ENCODE measurements at places on chromosomes 6 and 20. TPM values are rescaled to one million over a fixed set of nuclear protein-coding genes. Genes with fewer than 3 reads are reported as not detected.

DNA sequence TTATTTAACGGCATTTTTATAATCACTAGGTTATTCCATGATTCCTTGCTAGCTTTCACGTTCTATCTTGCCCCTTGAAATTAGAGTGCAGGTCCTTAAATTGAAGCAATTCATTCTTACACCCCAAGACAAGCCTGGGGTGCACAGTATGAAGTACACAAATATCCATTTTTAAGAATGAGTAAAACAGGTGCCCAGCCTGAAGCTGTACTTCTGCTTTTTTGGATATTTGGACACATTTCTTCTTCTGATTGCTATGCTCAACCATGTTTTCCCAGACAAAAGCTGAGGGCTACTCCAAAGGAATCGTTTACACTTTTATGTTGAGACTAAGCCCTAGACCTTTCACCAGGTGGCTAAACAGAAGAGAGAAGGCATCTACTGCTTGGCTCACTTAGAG, 7.9 kb upstream of the TAGAP start:
- H3K27me3 ChIP-seq: peaks cover 80% of the 10 kb centered on the region
- H3K36me3 ChIP-seq: no peaks in the 10 kb centered on the region
- no peak overlapping the region for H3K27ac ChIP-seq
- DNase-seq: no peak
- H3K4me3 ChIP-seq: no peak overlapping the region

- no peak overlapping the region for H3K4me3 ChIP-seq
- H3K4me1 ChIP-seq: no peaks in the 10 kb centered on the region
- H3K27me3 ChIP-seq: peaks cover 96% of the 10 kb centered on the region
- peak; percentile 81 for DNase-seq
These were observed 154.0 kb downstream of the TRIM27 start for GRCh38 chr6:28769626-28770402.

- peaks cover 9% of the 10 kb centered on the region for H3K4me1 ChIP-seq
- DNase-seq: no peak
- no peaks in the 10 kb centered on the region for H3K36me3 ChIP-seq
- H3K4me3 ChIP-seq: no peak overlapping the region
These were observed 19.5 kb downstream of the NHLRC1 start for GRCh38 chr6:18102783-18103509.

DNA sequence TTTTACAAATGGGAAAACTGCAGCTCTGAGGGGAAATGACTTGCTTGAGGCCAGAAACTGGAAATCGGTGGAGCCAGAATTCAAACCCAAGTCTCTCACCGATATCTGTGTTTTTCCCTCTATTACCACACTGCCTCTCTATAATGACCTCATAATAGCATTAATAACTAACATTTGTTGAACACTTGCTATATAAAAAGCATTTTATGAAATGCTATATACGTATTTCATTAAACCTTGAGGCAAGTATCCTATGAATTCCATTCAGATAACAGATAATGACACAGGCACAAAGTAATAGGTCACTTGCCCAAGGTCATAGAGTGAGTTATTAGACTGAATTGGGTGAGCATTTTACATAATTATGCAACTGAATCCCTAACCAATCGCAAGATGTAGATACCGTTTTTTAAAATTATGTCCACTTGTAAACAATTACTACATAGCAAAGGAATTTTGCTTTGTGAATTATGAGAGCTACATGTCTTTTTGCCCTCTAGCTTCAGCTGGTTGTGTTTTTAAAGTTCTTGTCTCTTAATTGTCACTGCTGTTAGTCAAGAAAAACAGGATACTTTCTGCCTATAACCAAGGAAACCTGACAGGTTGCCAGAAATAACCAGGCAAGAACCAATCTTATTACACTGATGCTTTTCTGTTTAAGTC, 4.7 kb downstream of the DSN1 start:
- peak; percentile 67 for DNase-seq
- H3K4me3 ChIP-seq: peak overlapping the region; percentile 8
- peak overlapping the region; percentile 36 for H3K27ac ChIP-seq
- H3K27me3 ChIP-seq: no peaks in the 10 kb centered on the region

DNA sequence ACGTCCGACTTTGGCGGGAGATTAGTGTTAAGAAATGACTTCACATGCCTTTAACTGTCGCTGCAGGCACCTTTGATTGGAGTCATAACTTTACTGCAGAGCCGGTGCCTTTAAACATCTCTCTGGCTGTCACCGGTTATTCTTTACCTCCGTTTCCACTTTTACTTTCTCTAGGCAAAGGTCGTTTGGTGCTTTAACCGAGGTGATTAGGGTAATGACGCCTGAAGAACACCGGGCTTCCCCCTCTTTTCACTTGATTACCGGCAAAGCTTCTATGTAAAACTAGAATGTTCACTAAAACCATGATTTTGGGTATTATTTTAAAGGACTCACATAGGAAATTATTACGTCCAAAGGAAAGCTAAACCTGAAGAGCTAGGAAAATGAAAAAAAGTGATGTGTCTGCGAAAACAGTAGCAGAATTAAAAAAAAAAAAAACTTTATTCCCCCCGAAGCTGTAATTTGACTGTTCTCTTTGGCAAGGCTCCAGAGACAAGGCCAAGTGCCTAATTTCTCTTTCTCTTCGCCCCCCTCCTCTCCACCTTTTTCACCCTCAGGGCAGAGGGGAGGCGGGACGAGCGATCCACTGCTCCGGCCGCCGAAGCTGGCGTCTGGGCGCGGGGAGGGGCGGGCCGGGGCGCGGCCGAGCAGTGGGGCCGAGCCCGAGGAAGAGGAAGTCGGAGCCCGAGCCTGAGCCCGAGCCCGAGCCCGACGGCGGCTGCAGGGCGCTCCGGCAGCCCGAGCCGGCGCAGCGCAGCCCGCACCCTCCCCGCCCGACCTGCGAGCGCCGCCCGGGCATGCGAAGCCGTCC, at the start of gene PLEKHG1:
PLEKHG1 (plus strand) TSS at position 687 of the 811 bp plus-strand sequence. CDS start 133,797 bp downstream, outside the sequence.
- no peaks in the 10 kb centered on the region for H3K4me1 ChIP-seq
- no peak within 1 kb of the TSS for H3K27ac ChIP-seq

DNA sequence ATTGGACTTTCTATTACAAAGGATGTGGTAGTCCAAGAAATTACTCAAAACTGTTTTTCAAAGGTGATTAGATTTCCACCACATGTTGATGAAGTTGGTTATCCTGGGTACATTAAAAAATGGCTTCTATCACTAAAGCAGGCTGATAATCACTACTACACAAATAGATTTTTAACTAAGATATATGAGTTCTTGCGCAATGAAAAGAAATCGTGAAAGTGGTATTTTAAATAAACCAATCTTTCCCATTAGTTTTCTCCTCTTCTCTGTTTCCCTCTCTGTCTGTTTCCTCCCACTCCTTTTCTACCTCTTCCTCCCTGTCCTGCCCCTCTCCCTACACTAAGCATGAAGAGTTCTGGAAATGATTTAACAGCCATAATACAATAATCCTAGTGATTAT, 487.9 kb upstream of the CITED2 start:
- no peak for DNase-seq
- H3K27me3 ChIP-seq: no peaks in the 10 kb centered on the region
- no peaks in the 10 kb centered on the region for H3K36me3 ChIP-seq
- no peak overlapping the region for H3K27ac ChIP-seq

- H3K27ac ChIP-seq: no peak overlapping the region
- peak; percentile 32 for DNase-seq
- H3K4me3 ChIP-seq: no peak overlapping the region
- no peaks in the 10 kb centered on the region for H3K36me3 ChIP-seq
- H3K4me1 ChIP-seq: peaks cover 6% of the 10 kb centered on the region
These were observed 2.4 kb downstream of the MYBL2 start for GRCh38 chr20:43669332-43669731.

DNA sequence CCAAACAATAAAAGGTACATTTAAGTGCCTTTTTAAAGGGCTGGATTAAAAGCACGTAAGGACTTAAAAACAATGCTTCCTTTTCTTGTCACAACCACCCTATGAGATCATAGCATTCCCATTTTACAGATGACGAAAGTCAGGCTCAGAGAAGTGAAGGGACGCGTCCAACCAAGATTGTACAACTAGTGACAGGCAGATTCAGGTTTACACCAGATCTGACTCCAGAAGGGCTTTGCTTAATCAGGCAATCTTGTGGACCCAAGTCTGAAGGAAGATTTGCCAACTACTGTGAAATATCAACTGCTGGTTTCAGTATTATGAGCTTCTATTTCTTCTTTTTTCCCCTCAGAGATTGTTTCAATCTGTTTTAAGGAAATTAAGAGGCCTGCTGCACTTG, 877 bp downstream of the ENPP4 start:
- no peaks in the 10 kb centered on the region for H3K36me3 ChIP-seq
- peak; percentile 3 for DNase-seq
- H3K4me1 ChIP-seq: no peaks in the 10 kb centered on the region
- H3K27ac ChIP-seq: no peak overlapping the region
- peaks cover 31% of the 10 kb centered on the region for H3K27me3 ChIP-seq

DNA sequence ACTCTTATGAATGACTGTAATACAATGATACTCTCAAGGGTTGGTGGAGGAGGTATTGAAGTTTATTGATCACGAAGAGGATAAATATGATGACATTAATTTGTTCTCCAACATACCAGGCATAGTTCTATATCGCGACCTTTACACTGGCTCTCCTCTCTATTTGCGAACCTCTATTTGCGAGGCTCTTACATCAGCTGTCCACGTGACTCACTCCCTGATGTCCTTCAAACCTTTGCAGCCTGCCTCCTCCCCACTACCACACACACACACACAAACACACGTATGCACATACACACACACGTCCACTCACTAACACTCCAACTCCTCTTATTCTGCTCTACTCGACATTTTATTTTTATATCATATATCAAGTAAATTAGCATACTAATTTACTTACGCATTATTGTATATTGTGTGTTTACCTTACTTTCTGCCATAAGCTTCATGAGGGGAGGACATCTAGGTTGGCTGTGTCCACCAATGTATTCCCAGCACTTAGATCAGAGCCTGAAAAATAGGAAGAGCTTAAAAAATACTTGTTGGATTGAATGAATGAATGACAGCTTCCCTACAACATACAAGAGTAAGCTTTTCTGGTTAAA, 53.3 kb upstream of the TNFRSF21 start:
- DNase-seq: no peak
- H3K4me1 ChIP-seq: no peaks in the 10 kb centered on the region
- H3K27me3 ChIP-seq: no peaks in the 10 kb centered on the region

DNA sequence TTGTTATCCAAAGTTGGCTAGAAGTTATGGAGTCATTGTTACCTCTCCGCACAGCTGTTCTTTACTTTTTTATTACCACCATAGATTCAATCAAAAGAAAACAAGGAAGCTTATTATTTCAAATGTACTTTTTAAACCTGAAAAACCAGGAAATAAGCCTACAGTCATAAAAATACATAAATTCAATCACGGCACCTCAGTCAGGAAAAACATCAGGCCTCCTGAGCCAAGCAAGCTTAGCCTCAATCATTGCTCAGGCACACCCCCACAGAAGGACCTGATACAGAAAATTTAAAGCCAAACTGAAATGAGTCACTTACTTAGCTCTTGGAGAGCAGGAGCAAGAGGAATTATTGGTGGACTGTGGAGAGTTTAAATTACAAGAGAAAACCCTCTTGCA, 44.3 kb downstream of the MARCKS start:
- H3K4me3 ChIP-seq: no peak overlapping the region
- peaks cover 9% of the 10 kb centered on the region for H3K4me1 ChIP-seq
- no peaks in the 10 kb centered on the region for H3K27me3 ChIP-seq
- no peak overlapping the region for H3K27ac ChIP-seq
- DNase-seq: peak; percentile 71

- no peak overlapping the region for H3K4me3 ChIP-seq
- DNase-seq: peak; percentile 43
- no peak overlapping the region for H3K27ac ChIP-seq
- H3K27me3 ChIP-seq: no peaks in the 10 kb centered on the region
- no peaks in the 10 kb centered on the region for H3K36me3 ChIP-seq
These were observed 33.3 kb upstream of the TPBG start for GRCh38 chr6:82330171-82330804.

DNA sequence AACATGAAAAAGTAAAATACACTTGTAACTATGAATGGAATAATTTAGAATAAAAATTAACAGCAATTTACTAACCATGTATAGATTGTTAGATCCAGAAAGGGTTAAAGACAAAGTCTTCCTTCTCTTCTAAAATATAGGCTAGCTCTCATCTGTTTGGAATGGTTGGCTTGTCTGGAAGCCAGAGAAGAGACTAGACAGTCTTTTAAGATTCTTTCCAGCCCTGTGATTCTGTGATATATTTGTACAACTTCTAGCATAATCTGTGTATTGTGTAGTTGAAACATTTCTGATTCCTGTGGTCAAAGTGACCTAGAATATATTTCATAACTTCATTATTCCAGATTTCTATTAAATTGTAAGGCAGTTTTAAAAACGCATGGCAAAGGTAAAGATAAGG, 196.6 kb downstream of the UST start:
- DNase-seq: peak; percentile 74
- H3K36me3 ChIP-seq: no peaks in the 10 kb centered on the region
- peak overlapping the region; percentile 31 for H3K27ac ChIP-seq
- no peak overlapping the region for H3K4me3 ChIP-seq
- H3K4me1 ChIP-seq: peaks cover 31% of the 10 kb centered on the region

DNA sequence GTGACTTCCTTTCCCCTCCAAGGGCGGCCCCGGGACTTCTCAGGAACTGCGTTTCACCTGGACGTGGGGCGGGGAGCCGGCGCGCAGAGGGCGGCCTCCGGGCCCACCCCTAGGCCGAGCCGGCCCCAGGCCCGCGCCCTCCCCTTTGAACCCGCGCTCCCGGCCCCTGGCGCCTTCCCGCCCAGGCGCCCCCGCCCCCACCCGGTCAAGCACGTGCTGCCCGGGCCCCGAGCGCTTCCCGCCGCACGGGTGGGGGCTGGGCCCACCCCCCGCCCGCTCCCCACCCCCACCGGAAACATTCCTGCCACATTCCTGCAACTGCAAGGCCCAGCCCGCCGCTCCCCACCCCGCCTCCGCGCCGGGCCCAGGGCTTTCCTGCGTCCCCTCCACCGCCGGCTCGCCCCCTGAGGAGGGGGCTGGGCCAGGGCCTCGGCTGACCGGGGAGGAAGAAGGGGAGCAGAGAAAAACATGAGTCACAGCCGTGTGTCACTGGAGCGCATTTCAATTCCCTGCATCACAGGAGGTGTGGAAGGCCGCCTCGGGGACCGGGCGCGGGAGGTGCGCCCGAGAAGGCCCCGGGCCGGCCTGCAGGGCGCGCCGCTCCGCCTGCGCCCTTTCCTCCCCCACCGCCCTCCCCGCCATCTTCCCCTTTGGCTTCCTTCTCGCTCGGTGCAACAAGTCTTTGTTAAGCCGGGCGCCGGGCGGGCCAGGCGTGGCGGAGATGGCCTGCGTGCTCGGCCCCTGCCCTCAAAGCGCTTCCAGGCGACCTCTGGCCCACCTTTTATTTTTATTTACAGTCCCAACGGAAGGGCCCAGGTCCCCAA, 1.2 kb upstream of the HMGA1 start:
- H3K27ac ChIP-seq: peak overlapping the region; percentile 42
- DNase-seq: peak; percentile 91
- peaks cover 24% of the 10 kb centered on the region for H3K4me1 ChIP-seq
- peak overlapping the region; percentile 76 for H3K4me3 ChIP-seq
- no peaks in the 10 kb centered on the region for H3K27me3 ChIP-seq

GRCh38 chr6:100944644-100945043, 63.5 kb upstream of the ASCC3 start:
- H3K36me3 ChIP-seq: no peaks in the 10 kb centered on the region
- no peaks in the 10 kb centered on the region for H3K27me3 ChIP-seq
- no peaks in the 10 kb centered on the region for H3K4me1 ChIP-seq
- no peak overlapping the region for H3K27ac ChIP-seq

- H3K27ac ChIP-seq: no peak overlapping the region
- H3K27me3 ChIP-seq: no peaks in the 10 kb centered on the region
- DNase-seq: peak; percentile 4
- H3K4me1 ChIP-seq: peaks cover 35% of the 10 kb centered on the region
These were observed 67.2 kb upstream of the RNF146 start for GRCh38 chr6:127199470-127199869.

Gene NRN1
- total RNA-seq: 78.5 TPM

Gene CST2
- total RNA-seq: 5.6 TPM

Gene LHFPL5
- not detected for total RNA-seq

Gene FAM209B
- total RNA-seq: not detected

Gene BMP6
- 10.3 TPM for total RNA-seq

Gene HAO1
- total RNA-seq: not detected

Gene C6orf132
- total RNA-seq: 5.2 TPM

Measured in GM23248 (cell line).